ENCODE measurements at places on chromosomes 13 and 19. TPM values are rescaled to one million over a fixed set of nuclear protein-coding genes. Genes with fewer than 3 reads are reported as not detected.

The JAK3 gene
- total RNA-seq: 3.4 TPM

The ZIM2 gene
- not detected for total RNA-seq

The FCGBP gene
- 1.2 TPM for total RNA-seq

The RASGRP4 gene
- total RNA-seq: not detected

The GIPR gene
- total RNA-seq: not detected

The PROZ gene
- not detected for total RNA-seq

The EID2B gene
- 3.6 TPM for total RNA-seq

The UBAC2 gene
- 35.1 TPM for total RNA-seq

The PRTN3 gene
- total RNA-seq: not detected

The FARP1 gene
- total RNA-seq: 60.7 TPM

The TEX26 gene
- total RNA-seq: not detected

The SMIM24 gene
- total RNA-seq: not detected

The KPTN gene
- total RNA-seq: 5.9 TPM

The ZNF600 gene
- total RNA-seq: 3.0 TPM

The ZNF235 gene
- total RNA-seq: 4.5 TPM

The TINCR gene
- not detected for total RNA-seq

The CEBPA gene
- 0.14 TPM for total RNA-seq

Data from smooth muscle cell of the umbilical artery (primary cell).